ENCODE measurements at places on chromosomes 4 and X.

DNA sequence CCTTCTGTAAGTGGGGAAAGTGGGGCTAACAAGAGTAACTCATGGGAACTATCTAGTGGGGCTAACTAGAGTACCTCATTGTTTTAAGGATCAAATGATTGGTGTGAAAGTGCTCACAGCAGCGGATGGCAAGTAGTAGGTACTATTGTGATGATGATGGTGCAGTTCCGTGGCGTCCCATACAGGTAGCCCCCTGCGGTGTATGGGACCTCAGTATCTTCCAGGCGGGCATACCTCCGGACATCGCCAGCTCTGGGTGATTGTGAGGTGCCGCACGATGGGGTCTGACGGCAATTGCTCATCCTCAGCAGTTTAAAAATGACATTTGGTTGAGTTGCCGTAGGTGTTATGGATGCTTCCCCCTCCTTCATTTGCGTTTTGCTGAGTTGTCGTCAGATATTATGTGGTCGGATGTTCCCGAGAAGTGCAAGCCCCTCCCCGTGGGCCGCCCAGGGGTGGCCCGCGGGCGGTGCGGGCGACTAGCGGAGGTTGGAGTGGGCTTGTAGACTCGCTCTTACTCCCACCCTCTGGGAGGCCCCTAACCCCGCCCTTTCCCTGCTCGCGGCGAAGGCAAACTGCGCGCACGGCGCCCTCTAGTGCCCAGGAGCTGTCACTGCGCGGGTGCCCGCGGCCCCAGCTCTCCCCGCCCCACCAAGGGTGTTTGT, 18.3 kb upstream of the GPR101 start:
- DNase-seq, result peak; percentile 83

GRCh38 chr4:94595880-94596483, 144.2 kb downstream of the PDLIM5 start:
- DNase-seq, result peak; percentile 48

DNA sequence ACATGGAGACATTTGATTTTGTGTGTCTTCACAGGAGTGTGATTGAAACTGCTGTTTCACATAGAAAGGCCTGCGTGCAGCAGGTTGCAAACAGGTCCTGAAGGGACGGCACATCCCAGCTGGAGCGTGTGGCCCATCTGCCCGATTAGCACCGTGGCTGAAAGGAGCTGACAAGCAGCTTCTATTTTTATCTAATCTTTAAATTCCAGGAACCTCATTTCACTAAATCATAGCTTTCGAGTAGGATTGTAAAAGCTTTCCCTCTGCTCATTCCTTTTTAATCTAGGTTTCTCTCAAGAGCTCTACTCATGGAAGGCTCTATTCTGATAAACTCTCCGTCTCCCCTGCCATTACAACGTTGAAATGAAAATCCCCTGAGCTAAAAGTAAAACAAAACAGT, 106.8 kb downstream of the FSTL5 start:
- DNase-seq, result no peak

GRCh38 chrX:97402333-97402732, 518.6 kb downstream of the RPA4 start:
- DNase-seq, result no peak

DNA sequence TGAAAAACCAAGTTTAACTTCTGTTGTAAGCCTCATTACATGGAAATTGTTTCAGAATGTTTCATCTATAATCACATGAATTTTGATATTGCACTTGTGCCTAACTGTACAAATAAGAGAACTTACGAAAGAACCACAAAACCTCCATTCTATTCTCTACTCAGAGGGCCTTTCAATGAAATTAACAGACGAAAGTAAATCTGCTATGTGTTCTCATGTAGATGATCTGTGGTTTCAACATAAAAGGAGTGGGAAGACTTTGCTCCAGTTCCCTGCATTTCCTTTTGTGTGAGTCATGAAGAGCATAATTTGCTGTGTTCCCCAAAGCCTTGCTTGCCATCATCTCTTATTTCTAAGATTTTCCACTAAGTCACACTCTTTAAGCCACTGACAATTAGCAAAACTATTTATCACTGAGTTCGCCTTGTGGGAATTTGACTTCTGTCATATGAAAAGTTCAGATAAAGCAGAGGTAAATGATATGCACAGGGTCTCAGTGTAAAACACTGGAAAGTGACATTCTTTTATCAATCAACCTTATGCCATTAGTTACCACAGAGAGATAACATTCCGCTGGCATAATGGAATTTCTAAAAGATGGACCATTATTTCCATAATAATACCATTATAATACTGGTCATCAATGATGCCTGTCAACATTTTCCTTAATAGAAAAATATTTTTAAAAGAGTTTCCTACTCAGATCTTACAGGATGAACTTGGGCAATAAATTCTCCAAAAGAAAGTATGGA, 329.8 kb downstream of the NR3C2 start:
- no peak for DNase-seq

All from CD4-positive, alpha-beta T cell treated with Interleukin-12 subunit alpha and Interleukin-12 subunit beta, for 1 hour (primary cell).